Neuronal stem cell (in vitro differentiated cells): ENCODE measurements at places on chromosomes 6 and 20.

DNA sequence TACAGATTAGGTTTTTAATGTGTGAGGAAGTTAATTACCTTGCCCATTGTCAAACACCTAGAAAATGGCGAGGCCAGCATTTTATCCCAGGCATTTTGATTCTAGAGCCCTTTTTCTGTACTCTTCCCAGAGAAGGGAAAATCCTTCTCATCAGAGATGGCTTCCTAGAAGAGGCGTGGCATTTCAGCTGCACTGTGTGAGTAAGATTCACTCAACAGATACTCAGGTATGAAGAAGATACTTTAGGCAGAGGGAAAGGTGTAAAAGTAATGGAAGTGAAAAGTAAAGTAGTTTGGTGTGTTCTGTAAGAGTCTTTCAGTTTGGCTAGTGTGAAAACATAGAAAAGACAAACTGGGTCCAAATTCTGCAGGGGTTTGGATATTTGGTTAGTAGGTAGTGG is 113.8 kb downstream of the MAP3K4 start:
- peaks cover 36% of the 10 kb centered on the region for H3K36me3 ChIP-seq
- DNase-seq, result no peak
- H3K4me3 ChIP-seq, result no peak overlapping the region
- no peaks in the 10 kb centered on the region for H3K27me3 ChIP-seq
- no peak overlapping the region for H3K27ac ChIP-seq

GRCh38 chr6:28615616-28615954 is 89.9 kb downstream of the GPX5 start:
- H3K36me3 ChIP-seq, result no peaks in the 10 kb centered on the region
- H3K4me1 ChIP-seq, result peaks cover 6% of the 10 kb centered on the region
- no peak overlapping the region for H3K4me3 ChIP-seq
- no peak for DNase-seq
- no peak overlapping the region for H3K27ac ChIP-seq

DNA sequence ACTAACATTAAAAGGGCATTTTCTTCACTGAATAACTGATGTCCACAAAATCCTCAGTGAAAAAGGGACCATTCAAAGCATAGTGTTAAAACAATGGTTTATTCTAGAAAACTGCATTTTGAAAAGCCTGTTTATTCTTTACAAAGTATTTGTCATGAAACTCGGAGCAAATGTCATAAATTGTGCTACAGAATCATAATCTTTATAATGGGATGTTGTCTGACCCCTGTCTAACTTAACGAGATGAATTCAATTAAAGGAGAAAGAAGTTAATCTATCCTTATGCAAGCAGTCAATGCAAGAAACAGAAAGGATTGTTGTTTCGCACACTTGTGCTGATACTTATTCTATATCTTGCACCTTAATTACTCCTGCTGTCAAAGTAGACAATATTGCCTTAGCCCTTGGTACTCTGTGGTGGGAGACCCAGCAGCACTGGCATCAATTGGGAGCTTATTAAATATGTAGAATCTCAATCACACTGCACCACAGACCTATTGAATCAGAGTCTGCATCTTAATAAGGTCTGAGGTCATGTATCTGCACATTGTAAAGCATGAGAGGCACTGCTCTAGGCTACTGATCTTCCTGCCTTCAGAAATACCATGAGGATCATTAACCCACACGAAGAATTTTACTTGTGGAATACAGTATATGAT is 708.3 kb downstream of the HDGFL1 start:
- H3K27me3 ChIP-seq, result no peaks in the 10 kb centered on the region
- H3K4me1 ChIP-seq, result peaks cover 15% of the 10 kb centered on the region
- no peak for DNase-seq
- no peaks in the 10 kb centered on the region for H3K36me3 ChIP-seq
- H3K4me3 ChIP-seq, result no peak overlapping the region

DNA sequence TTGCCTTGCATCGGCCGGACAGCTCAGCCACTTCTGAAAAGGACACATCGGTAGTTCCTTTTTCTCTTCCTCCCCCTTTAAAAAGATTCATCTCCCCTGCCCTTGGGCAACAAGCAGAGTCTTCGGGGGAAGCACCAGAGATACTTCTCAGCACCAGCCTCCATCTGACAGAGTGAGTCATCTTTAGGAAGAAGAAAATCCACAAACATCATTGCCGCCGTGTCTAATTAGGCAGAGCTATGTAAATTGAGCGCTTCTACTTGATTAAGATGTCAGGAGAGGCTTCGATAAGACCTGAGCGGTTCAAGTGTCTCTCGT is 186.4 kb downstream of the TAF4 start:
- H3K27me3 ChIP-seq, result no peaks in the 10 kb centered on the region
- H3K27ac ChIP-seq, result no peak overlapping the region
- DNase-seq, result no peak
- H3K4me3 ChIP-seq, result no peak overlapping the region
- no peaks in the 10 kb centered on the region for H3K36me3 ChIP-seq

DNA sequence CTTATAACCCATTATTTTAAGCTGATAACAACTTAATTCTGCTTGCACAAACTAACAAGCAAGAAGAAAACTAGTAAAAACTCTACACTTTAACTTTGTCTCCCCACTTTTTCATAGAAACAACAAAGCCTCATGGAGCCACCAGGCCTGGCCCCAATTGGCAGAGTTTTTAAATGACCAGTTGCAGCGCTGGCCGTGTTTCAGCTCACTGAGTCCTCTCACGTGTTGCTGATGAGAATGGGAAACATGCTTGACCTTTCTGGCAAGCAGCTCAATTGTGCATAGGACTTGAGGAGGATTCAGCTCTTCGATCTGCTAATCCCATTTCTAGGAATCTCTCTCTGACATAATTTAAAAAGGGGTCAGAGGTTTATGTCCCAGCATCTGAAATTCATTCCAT is 24.5 kb upstream of the GRM4 start:
- no peak overlapping the region for H3K27ac ChIP-seq
- H3K4me1 ChIP-seq, result no peaks in the 10 kb centered on the region
- no peaks in the 10 kb centered on the region for H3K36me3 ChIP-seq

- no peaks in the 10 kb centered on the region for H3K27me3 ChIP-seq
- no peak overlapping the region for H3K4me3 ChIP-seq
- H3K4me1 ChIP-seq, result peaks cover 8% of the 10 kb centered on the region
- no peak for DNase-seq
- H3K27ac ChIP-seq, result no peak overlapping the region
These were observed 50.6 kb upstream of the FBXO30 start for GRCh38 chr6:145865175-145865574.

GRCh38 chr6:73585566-73586415 is 65.0 kb upstream of the EEF1A1 start:
- DNase-seq, result no peak
- H3K4me3 ChIP-seq, result no peak overlapping the region
- H3K36me3 ChIP-seq, result no peaks in the 10 kb centered on the region
- H3K4me1 ChIP-seq, result peaks cover 11% of the 10 kb centered on the region
- H3K27me3 ChIP-seq, result no peaks in the 10 kb centered on the region

GRCh38 chr20:39751557-39752137 is 789.5 kb downstream of the DHX35 start:
- no peak overlapping the region for H3K27ac ChIP-seq
- H3K4me3 ChIP-seq, result no peak overlapping the region
- H3K36me3 ChIP-seq, result no peaks in the 10 kb centered on the region
- H3K27me3 ChIP-seq, result no peaks in the 10 kb centered on the region
- DNase-seq, result no peak
- no peaks in the 10 kb centered on the region for H3K4me1 ChIP-seq

DNA sequence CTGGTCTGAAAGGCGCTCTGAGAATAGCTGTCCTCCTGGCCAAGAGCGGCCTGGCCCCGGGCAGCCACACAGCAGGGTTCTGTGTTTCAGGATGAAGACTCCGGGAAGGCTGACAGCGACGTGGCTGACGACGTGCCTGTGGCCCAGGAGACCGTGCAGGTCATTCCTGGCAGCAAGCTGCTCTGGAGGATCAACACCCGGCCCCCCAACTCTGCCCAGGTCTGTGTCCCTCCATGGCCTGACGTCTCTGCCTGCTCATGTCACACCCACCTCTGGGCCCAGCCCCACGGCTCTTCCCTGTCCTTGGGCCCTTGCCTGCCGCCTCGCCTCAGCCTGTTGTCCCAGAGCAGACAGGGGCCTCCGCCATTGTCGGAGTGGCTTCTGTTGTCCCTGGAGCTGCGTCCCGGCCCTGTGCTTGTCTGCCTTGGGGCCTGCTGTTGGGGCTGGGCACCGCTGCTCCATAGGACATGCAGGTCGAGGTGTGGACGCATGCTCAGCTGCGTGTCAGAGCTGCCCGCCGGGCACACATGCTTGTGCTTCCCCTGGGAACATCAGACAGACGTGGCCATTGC is 16.2 kb upstream of the ADRM1 start:
- H3K27me3 ChIP-seq, result no peaks in the 10 kb centered on the region
- H3K36me3 ChIP-seq, result peaks cover 82% of the 10 kb centered on the region
- H3K27ac ChIP-seq, result no peak overlapping the region
- H3K4me3 ChIP-seq, result no peak overlapping the region

DNA sequence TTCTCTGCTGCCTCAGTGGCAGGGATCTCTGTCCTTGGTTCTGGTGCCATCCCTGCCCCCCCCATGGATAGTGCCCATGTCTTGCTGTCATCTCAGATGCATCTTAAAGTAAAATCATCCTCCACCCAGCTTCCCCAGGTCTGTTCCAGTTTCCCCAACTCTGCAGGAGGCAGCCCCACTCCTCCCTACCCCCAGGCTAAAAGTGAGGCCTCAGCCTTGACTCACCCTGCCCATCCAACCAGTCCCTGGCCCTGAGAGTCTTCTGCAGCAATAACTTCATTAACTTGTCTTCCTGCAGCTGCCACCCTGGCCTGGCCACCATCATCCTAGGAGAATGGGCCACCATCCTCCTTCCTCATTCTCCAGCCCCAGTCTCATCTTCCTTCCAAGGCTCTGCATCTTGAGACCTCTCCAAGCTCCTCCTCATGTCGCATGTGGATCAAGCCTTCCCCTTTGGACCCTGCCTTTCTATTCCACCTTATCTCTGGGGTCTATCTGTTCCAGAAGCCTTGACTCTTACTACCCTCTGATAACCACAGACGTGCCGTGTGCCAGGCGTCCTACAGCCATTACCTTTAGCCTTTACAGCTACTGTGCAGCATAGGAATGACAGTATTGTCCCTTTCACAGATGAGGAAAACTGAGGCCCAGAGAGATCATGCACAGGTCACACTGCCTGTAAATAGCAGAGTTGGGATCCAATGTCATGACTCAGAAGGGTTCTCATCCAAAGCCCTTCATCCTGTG is 2.0 kb upstream of the PNPLA1 start:
- no peaks in the 10 kb centered on the region for H3K4me1 ChIP-seq
- no peaks in the 10 kb centered on the region for H3K27me3 ChIP-seq
- H3K27ac ChIP-seq, result no peak overlapping the region

GRCh38 chr20:9243986-9244385 is 175.1 kb downstream of the PLCB4 start:
- H3K4me3 ChIP-seq, result no peak overlapping the region
- no peaks in the 10 kb centered on the region for H3K27me3 ChIP-seq
- no peak overlapping the region for H3K27ac ChIP-seq
- no peaks in the 10 kb centered on the region for H3K36me3 ChIP-seq

DNA sequence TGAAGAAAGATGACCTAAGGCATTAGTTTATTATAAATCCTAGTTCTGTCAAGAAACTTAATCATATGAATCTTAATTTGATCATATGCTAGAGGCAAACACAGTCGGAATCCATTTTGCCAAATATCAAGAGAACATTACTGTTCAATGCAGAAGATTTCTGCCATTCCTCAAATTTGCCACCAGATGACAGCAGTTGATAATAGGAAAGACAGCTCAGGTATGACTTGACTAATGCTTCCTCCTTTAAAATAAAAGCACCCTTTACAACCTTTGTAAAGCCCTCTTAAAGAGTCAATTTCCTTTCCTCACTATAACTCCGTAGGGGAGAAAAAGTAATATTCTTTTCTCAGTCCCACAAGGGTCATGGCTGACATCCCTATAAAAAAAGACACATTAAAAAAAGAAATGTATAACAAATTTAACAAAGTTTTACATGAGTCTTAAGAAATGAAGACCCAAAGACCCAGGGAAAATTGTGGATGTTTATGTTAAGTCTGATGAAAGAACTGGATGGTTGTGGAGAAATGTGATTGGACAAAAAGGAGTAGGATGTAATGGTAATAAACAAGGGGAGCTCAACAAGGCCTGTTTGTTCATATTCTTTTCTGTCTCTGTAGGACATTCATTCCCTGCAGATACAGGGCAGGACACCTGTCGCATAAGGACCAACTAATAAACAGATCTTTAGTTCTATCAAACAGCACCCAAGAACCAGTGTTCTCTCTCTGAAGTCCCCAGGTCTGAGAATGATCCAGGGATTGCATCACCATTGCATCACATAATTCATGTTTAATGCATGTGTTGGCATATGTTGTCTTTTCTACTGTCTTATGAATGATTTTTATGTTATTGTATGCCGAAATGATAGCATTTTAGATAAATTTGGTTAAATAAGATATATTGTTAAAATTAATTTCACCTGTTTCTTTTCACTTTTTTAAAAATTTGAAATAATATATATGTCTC is 23.0 kb upstream of the IL17A start:
- H3K4me3 ChIP-seq, result no peak overlapping the region
- no peaks in the 10 kb centered on the region for H3K4me1 ChIP-seq
- H3K27ac ChIP-seq, result no peak overlapping the region

GRCh38 chr6:3885262-3886036 is 36.3 kb downstream of the FAM50B start:
- H3K27ac ChIP-seq, result no peak overlapping the region
- no peaks in the 10 kb centered on the region for H3K36me3 ChIP-seq
- H3K4me3 ChIP-seq, result no peak overlapping the region
- H3K4me1 ChIP-seq, result peaks cover 17% of the 10 kb centered on the region

DNA sequence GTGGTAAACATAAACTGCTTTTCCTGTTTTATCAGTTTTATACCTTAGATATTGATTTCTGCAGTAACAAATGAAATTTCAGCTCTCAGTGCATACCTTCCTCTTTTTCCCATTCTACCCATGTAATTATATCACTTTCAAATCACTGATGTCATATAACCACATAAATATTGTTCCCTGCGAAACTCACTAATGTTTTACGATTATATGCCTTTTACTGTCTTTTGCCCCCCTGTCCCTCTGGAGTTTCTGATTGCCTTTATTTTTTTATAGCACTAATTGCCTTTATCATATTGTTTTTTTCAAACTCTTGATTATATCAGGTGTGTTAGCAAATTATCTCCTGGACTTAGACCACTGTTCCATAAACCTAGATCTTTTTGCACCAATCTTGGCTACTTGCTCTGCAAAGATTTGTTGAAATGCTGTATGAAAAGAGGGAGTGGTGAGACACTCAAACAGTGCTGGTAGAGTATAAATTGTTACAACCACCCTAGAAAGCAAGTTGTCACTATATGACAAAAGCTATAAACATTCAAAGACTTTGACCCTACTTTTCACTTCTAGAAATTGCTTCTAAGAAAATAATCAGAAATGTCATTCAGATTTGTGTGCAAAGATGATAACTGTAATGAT is 29.6 kb upstream of the EDN1 start:
- no peak overlapping the region for H3K4me3 ChIP-seq
- DNase-seq, result no peak
- no peaks in the 10 kb centered on the region for H3K36me3 ChIP-seq
- peaks cover 2% of the 10 kb centered on the region for H3K4me1 ChIP-seq
